ENCODE measurements at places on chromosomes 4 and X.

- no peak for DNase-seq
Measured at GRCh38 chr4:129526812-129527211, 430.9 kb downstream of the C4orf33 start.

DNA sequence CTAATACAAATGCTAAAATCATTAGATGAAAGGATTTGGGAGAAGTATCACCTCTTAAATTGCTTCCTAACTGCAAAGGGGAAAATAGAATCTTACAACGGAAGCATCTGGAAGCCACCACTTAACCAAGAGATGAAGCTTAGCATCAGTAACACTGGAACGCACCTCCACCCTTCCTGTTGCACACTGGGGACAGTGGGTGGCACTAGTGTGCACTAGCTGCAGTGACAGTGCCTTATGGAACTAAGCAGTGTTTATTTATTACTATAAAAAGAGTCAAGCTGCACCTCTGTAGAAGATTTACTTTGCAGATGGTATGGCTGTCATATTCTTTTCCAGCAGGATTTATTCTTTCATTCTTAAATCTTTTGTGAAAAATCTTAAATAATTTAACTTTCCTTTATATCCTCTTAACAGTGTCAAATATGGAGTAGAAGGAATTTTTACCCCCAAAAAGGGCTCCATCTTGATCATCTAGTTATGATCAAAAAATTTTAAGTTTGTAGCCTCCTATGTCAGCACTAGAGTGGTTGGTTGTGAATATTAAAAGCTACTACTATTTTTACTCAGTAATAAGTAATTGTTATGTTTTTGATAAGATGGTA lies 76.7 kb downstream of the SCD5 start:
- no peak for DNase-seq

DNA sequence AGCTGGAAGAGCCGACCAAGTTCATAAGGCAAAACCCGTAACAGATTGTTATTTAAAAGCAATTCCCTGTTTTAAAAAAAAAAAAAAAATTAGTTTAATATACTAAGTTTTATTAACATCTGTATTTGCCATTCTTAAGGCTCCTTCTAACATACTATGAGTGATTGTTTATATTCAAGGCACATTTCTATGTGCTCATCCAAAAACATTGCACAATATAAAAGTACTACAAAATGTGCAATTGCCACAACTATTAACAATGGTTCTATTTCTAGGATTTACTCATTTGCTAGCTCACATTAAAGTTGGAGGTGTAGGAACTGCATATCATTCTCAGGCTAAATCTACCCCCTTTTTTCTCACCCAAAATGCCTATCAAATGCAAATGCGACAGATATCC lies 46.1 kb downstream of the CNOT6L start:
- no peak for DNase-seq

GRCh38 chr4:175758050-175759024 lies 53.7 kb downstream of the GPM6A start:
- no peak for DNase-seq

- DNase-seq = no peak
Measured at GRCh38 chr4:168515222-168516011, 18.6 kb downstream of the PALLD start.

DNA sequence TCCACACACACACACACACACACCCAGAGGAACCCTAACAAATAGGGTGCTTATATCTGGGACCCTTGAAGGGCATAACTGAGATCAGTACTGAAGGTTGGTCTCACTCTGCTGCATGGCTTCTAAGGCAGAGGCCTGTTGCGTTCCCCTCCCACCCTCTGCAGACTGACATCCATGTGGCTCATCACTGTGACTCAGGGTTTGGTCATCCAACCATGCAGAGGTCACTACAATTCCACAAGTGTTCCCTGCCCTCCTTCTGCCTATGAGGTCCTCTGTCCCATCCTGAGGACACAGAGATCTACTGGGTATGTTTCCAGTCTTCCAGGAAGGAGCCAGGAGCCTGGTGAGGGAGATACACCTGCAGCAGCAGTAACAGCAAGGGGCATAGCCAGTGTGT lies 55.8 kb downstream of the XAGE2 start:
- DNase-seq = no peak

DNA sequence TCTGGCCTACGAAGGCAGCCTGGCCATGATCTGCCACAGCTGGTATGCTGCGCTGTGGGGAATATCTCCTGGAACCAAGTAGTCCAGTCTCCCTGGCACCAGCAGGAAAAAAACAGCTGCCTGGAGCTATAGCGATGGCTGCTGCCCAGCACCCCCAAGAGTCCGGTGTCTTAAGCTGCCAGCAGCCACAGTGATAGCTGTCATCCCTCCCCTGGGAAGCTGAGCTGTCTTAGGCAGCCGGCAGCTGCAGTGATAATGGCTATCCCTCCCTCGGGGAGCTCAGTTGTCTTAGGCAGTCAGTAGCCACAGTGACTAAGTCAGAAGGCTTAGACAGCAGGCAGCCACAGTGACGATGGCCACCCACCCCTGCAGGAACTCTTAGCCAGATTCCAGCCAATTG lies 205.1 kb downstream of the STPG2 start:
- DNase-seq = no peak

GRCh38 chr4:3714642-3715001 lies 51.6 kb upstream of the ADRA2C start:
- DNase-seq = no peak

All from CD4-positive, alpha-beta T cell treated with Interferon alpha-2 for 1 hour (primary cell).